Stimulated activated CD8-positive, alpha-beta memory T cell treated with anti-CD3 and anti-CD28 coated beads, Interleukin-7, amount 100 ng/mL, for 1 hour (primary cell): ENCODE measurements at places on chromosomes 12 and 14.

- no peak for DNase-seq
Observed at GRCh38 chr12:81542065-81543010, 216.8 kb downstream of the PPFIA2 start.

- DNase-seq: no peak
Observed at GRCh38 chr14:89855961-89856656, 98.4 kb downstream of the EFCAB11 start.

DNA sequence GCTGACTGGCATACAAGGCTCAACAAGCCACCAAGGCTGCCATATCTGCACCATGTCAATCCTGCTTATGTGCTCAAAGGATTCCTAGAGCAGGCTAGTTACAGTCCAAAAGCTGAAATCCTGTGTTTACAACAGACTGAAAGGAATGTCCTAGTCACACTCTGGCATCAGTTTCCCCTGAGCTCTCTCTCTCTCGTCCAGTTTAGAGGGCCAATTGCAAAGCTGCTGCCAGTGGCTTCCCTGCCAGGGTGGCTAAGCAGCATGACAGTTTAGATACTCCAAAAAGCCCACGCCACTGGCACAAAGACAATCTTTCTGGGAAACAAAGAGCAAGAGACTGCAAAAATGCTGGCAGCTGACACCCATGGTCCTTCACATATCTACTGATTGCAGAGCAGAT, 392.1 kb downstream of the RPS29 start:
- DNase-seq: no peak

DNA sequence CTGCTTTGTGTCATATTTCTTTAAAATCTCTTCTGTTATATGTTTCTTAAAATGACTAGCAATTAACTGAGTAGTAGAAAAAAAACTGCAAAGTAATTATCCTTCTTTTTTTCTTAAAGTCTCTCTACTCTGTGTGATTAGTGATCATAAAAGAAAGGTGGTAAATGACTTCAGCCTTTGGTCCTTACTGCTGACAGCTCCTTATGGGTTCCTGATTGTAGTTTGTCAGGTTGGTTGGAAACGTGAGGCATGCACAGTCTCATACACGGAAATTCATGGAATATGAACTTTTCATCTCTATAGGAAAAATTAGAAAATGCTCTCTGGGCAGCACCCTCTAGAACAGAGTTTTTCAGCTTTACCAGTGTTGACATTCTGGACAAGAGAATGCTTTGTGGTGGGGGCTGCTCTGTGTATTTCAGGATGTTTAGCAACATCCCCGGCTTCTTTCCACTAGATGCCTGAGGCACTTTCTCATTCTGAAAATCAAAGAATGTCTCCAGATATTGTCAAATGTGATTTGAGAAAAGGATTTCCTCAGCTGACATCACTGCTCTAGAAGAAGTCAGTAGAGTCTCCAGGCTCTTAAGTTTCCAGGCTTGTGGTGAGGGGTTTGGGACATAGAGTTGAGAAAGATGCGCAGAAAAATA, 121.0 kb downstream of the PIK3C2G start:
- DNase-seq: no peak

- no peak for DNase-seq
Observed at GRCh38 chr12:91496337-91496736, 313.7 kb upstream of the DCN start.

- DNase-seq: no peak
Observed at GRCh38 chr12:25825446-25825845, 133.0 kb upstream of the RASSF8 start.

GRCh38 chr12:112936927-112937326, 1.3 kb upstream of the OAS3 start:
- DNase-seq: no peak

GRCh38 chr12:23771240-23771949, 178.1 kb downstream of the SOX5 start:
- no peak for DNase-seq

GRCh38 chr12:8038659-8039114, 6.2 kb downstream of the FOXJ2 start:
- DNase-seq: no peak

DNA sequence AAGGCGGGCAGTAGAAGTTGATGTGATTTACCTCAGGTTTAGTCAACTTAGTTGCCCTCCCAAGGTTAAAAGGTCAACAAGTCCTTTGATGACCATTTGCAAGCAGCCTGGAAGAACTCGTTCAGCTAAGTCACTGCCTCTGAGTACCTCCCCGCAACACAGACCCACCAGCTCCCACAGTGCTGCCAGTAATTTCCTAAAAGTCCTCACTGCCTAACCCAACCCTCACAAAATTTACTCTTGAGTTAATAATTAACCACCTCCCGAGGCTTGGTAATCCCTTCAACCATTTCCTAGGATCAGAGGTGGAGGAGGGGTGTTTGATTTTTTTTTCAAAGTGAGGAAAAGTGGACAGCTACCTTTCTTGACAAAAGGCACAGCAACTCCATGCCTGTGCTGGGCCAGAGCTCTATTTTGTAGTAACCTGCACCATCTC, 55.8 kb downstream of the MAP3K9 start:
- DNase-seq: no peak

DNA sequence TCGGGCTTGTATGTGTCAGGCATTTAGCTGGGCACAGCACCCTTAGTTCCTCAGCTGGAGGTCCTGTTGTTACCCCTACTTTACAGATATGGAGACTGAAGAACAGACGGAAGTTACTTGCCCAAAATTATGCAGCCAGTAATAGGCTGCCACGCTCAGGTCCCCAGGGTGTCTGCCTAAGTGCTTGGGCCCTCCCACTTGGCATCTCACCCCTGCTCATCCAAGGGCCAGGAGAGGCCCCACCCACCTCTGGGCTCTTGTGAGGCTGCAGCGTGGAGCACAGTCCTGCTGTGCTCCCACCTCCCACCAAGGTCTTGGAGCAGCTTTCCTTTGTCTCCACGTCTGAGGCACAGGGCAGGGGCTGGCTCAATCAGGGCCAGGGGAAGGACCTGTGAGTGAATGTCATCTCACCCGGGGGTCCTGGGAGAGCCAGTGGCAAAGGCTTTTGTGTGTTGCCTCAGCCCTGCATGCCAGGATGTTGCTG, 64.6 kb downstream of the BEGAIN start:
- DNase-seq: no peak

DNA sequence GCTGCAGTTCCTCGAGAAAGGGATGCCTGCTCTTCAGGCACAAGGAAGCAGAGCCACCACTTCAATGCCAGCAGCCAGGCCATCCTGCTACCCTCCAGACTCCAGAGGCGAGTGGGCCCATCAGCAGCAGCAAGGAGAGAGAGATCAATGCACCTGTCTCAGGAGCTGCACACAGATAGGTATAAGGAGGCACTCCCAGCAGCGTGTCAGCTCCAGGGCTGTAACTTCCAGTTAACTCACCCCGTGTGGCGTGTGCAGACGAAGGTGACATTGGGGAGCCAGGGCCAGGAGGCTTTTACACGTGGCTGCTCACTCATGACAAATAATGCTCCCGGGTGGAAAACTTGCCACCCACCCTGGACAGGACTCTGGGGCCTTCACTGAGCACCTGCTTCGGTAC, 24.2 kb downstream of the GALNT16 start:
- no peak for DNase-seq

- DNase-seq: no peak
Observed at GRCh38 chr12:103705098-103705497, 118.0 kb downstream of the STAB2 start.

DNA sequence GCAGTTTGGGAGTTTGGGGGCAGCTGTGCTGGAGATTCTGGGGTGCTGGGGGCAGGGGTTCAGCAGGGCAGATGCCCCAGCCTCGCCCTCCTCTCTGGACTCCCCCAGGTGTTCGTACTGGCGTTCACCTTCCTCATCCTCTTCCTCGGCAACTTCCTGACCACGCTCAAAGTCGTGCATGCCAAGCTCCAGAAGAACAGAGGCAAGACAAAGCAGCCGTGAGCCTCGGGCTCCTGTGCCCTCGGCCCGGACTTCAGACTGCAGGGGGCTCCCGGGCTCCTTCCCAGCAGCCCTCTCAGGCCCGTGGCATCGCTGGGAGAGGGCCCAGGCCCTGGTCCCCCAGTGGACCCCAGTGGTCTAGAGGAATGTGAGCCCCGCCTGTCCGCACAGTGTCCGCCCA, 18.0 kb downstream of the RHOF start:
- no peak for DNase-seq

GRCh38 chr12:27504507-27504906, 19.5 kb upstream of the PPFIBP1 start:
- no peak for DNase-seq

DNA sequence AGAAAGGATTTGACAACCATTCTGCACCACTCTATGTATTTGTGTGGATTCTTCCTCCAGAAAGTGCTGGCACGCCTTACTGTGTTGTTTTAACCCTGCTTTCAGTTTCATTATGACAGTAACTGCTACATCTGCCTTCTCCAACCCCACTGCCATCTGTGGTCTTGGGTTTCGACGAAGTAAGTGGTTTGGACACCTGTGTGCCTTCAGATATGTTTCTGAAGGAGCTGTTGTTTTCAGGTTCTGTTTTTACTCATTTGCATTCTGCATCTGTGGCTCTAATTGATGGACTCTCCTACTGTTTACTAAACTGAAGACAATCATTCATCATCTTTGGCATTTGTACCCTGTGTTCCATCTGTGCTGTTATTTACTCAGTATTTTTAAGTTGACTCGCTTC, 4.1 kb downstream of the TSHR start:
- no peak for DNase-seq

GRCh38 chr14:99029916-99030305, 242.1 kb downstream of the BCL11B start:
- DNase-seq: no peak

- peak; percentile 9 for DNase-seq
Observed at GRCh38 chr12:14845350-14845750, 2.0 kb upstream of the ART4 start.

GRCh38 chr12:54004063-54004840, 4.3 kb downstream of the HOXC9 start:
- DNase-seq: no peak

- no peak for DNase-seq
Observed at GRCh38 chr12:55675666-55676065, 32.0 kb downstream of the ITGA7 start.

- DNase-seq: no peak
Observed at GRCh38 chr14:39050389-39050788, 52.6 kb downstream of the SEC23A start.

- no peak for DNase-seq
Observed at GRCh38 chr14:84885061-84885460, 644.9 kb upstream of the FLRT2 start.

- no peak for DNase-seq
Observed at GRCh38 chr14:90062127-90062794, 467 bp downstream of the KCNK13 start.

GRCh38 chr12:40714636-40715035, 22.4 kb downstream of the CNTN1 start:
- DNase-seq: no peak

DNA sequence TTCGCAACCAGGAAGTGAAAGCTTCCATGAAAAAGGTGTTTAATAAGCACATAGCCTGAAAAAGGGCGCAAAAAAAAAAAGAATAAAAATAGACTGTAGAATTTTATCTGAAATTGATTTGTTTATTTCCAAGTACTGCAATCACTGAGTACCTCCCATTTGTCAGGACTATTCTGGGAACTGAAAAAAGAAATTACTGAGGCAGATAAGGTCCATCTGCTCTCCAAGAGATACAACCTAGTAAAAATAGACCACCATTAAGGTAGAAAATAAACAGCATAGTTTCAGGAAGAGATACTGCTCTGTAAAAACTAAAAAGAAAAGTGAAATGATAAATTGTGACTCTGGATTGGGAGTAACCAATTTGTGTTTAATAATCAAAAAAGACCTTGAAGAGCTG, 24.7 kb downstream of the OR4N2 start:
- DNase-seq: no peak

DNA sequence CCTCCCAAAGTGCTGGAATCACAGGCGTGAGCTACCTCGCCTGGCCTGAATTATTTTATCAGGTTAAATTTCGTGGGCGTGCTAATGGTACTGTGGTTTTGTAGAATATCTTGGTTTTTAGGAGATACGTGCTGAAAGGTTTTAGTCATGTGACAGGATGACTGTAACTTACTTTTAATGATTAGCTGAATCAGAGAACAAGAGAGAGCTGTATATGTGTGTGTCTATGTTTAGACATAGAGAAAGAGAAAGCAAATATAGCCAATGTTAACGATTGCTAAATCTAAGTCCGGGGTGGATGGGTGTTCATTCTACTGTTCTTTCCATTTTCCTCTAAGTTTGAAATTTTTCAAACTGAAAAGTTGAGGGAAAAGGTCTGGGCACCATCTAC, 9.2 kb upstream of the PNMA1 start:
- DNase-seq: no peak

DNA sequence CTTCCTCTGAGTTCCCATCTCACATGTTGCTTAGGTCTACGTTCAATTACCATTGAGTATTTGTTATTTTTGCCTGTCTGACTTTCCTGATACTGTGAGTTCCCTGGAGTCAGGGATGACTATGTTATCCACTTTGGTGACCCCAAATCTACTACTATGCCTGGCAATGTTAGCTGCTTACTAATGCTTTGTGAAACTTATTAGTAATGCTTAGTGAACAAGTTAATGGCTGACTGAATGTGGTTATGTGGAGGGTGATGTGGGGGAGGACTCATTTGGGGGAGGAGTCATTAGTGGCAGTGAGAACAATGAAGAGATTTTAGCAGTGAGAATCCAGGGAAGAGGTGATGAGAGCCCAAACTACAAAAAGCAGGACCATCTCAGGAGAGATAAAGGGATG, 121.6 kb downstream of the KTN1 start:
- no peak for DNase-seq

DNA sequence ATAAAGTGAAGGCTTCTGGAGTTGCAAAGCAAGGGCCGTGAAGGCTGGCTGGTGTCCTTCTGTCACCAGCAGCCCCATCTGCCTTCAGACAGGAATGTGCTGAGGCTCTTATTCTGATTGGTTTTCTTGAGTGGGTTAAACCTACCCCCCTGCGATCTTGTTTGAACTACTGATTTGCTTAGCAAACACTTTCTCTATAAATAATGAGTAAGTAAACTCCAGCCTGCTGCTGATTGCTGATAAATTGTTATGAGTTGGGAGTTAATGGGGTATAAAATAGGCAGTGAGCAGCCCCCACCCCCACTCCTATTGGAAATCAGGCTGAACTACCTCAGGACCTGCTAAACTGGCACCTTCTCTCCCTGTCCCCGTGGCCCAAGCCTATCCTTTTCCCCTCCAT, 146.1 kb upstream of the NOS1 start:
- no peak for DNase-seq

GRCh38 chr14:60648934-60649874, at the start of gene SIX1:
SIX1 (minus strand) TSS chr14:60649477; CDS start chr14:60649189, 288 bp downstream.
- DNase-seq: no peak
